ENCODE measurements at places on chromosomes 3 and 15.
A peak's percentile ranks its signal among the peaks of the same experiment; 100 is the strongest.

- no peak for DNase-seq
Measured at GRCh38 chr3:65945480-65945879, 93.2 kb downstream of the MAGI1 start.

DNA sequence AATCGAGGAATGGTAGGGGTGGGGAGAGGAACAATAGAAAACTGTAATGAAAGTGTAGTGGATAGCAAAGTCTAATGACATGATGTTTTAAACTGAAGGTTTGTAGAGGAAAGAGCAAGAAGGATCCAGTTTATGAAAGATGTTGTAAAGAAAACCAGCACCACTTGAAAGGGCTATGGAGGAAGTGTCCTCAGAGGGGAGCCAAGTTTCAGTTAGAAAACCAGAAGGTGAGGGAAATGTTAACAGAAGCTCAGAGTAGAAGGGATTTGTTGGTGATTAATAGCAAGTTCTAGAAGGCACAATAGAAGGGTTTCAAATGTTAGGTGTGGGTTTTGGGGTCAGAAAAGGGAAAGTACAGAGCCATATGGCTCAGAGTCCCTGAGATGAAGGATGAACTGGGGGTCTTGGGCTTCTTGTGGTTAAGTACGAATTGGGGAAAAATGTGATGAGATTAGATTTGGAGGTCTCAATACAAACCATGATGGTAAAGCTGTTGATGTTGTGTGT, 33.8 kb upstream of the LRRC58 start:
- DNase-seq, result no peak

DNA sequence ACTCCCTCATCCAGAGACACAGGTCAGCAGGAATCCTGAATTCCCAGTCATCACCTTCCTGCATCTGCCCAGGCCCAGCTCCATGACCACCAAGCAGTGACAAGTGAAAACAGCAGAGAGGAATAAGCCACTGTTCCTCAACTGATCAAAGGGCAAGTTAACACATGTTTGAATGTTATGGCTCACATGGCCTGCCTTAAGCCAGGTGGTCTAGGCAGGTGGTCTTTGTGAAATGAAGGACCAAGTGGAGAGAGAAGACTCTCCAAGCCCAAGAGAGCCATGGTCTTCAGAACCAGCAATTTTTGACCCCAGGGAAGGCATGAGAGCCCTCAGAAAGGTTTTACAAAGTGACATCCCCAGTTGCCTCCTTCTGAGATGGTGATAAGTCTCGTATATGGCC, 161.8 kb downstream of the EPHB1 start:
- no peak for DNase-seq

DNA sequence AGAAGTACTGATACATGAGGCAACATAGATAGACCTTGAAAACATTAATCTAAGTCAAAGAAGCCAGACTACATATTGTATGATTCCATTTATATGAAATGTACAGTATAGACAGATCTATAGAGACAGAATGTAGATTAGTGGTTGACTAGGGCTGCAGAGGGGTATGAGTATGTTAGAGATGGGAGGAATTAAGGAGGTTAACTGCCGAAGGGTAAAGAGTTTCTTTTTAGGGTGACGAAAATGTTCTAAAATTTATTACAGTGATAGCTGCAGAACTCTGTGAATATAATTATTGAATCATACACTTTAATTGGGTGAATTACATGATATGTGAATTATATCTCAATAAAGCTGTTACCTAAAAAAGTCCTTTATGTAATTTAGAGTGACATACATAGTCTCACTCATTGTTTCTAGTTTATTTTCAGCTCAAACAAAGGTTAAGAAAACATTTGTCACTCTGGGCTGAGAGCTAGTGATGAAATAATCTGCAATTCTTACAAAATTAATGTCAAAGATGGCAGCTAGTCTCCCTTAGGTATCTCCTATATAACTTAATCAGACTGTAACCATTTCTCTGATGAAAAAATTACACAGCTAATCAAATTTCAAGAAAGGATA, 61.4 kb downstream of the DENND4A start:
- DNase-seq, result no peak

DNA sequence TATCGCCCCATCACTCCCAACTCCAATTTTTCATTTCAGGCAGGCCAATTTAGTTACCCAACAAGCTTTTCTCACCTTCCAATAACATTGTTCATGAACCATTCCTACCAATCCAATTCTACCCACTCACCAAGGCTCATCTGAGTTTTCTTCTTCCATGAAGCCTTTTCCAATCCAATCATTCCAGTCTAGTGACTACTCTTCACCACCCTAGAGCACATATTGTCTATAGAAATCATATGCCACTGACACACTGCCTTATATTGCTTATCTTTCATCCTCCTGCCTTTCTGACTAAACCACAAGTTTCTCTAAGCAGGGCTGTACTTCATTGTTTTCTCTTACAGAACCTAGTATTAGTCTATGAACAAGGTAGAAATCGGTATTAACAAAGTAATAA, 11.4 kb downstream of the CCDC14 start:
- no peak for DNase-seq

GRCh38 chr3:119636249-119636648, 24.1 kb downstream of the POPDC2 start:
- DNase-seq, result no peak

DNA sequence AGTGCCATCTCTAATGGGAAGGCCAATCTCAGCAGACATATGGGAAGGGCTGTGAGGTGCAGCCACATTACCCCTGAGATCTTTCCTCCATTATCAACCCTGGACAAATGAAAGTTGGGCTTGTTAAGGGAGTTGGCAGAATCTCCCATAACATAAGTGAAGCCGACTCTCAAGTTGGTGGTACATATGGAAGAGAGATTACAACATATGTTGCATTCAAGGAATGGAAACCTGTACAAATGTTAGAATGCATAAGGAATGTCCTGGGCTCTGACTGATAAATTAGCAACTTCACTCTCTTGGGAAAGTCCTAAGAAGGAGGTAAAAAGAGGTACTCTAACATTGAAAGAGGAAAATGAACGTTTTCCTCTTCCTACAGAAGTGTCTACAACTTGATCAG, 288.7 kb downstream of the IL20RB start:
- DNase-seq, result no peak

GRCh38 chr3:137108699-137109440, 151.1 kb downstream of the IL20RB start:
- DNase-seq, result no peak

DNA sequence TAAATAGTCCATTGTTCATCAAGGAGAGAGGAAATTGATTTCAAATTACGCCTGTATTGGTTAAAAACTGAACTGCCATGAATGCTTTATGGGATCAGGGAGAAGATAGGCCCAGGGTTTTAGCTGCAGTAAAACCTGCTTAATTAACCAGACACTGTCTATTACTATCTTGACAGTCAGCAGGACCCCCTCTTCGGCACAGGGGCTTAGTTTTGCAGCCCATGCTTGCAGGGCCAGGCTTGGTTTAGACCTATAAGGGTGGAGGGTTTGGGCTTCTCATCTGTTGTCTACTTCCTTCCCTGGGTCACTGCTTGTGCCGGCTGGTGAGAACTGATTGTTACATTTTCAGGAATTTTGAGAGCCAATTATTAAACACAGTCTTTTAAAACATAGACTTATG, 41.1 kb downstream of the PTPRG start:
- no peak for DNase-seq

GRCh38 chr15:73683777-73684580, at the start of gene CD276:
TSS of gene CD276 (plus strand) at chr15:73684383. CDS start at chr15:73699640, 15,257 bp downstream.
- DNase-seq, result peak; percentile 87

GRCh38 chr3:132758740-132759139, 36.5 kb upstream of the NPHP3 start:
- no peak for DNase-seq

All from sigmoid colon (tissue), 7 donors.